DND-41 (cell line): ENCODE measurements at places on chromosomes 13 and 19.

DNA sequence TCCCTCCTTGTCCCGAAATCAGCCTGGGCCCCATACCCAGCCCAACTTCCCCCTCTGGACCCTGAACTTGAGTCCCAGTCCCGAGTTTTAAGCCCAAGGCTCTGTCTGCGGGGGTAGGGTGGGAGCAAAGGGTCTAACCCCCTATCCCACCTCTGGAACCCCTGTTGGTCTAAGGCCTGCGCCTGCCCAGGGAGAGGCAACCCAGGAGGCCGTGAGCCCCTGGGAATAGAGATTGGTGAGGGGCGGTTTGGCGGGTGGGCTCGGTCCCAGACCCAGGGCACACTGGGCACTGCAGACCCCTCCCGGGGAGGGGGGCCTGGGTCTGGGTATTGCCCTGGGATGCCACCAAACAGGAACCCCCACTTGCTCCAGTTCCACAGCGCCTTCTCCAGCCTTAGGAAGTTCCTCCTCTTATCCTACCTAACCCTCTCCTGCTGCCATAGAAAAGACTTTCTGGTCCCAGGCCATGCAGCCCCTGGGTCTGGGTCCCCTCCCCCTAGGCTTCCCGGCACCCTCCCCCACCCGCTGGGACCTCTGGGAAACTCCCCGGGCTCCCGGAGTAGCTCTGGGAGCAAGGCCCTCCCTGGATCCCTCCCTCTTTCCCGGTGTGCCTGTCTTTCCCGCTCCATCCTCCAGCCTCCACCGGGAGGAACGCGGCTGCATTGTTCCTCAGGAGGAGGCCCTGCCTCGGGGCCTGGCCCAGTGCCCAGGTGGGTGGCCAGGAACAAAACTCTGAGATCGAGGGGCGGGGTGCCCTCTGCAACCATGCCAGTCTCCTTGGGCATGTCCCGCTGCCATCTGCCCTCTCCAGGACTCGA is 33.6 kb upstream of the NANOS3 start:
- DNase-seq = no peak
- peaks cover 23% of the 10 kb centered on the region for H3K27me3 ChIP-seq
- H3K36me3 ChIP-seq = no peaks in the 10 kb centered on the region
- H3K4me1 ChIP-seq = peaks cover 37% of the 10 kb centered on the region
- H3K4me3 ChIP-seq = no peak overlapping the region

GRCh38 chr13:73300718-73301425 is 242.1 kb downstream of the KLF5 start:
- no peak overlapping the region for H3K27ac ChIP-seq
- DNase-seq = no peak
- H3K4me1 ChIP-seq = no peaks in the 10 kb centered on the region

GRCh38 chr19:14979476-14980255 is at the start of gene SLC1A6:
Gene SLC1A6 (minus strand): TSS chr19:14979864. CDS start chr19:14972910, 6,954 bp downstream.
- H3K36me3 ChIP-seq = no peaks in the 10 kb centered on the region
- H3K4me1 ChIP-seq = no peaks in the 10 kb centered on the region
- DNase-seq = no peak
- peaks cover 9% of the 10 kb centered on the region for H3K27me3 ChIP-seq
- H3K4me3 ChIP-seq = no peak within 1 kb of the TSS

DNA sequence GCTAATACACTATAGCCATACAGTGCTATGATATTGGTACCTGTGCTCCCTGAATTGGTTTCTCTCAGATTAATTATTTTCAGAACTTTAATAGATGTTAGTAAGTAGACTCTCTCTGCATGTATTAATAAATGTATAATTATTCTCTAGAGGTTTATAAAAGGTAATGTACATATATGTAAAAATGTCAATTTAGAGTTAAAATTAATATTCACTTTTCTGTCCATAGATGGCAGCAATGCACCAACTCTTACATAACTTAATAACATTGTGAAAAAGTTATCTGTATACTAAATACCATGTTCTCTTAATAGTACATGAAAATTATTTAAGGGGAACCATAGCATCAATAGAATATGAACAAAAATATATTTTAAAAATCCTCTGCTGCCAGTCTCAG is 515.0 kb upstream of the KLHL1 start:
- DNase-seq = no peak
- no peak overlapping the region for H3K27ac ChIP-seq
- H3K4me1 ChIP-seq = no peaks in the 10 kb centered on the region
- no peak overlapping the region for H3K4me3 ChIP-seq

GRCh38 chr19:55674459-55674840 is 576 bp upstream of the EPN1 start:
- peaks cover 64% of the 10 kb centered on the region for H3K4me1 ChIP-seq
- H3K4me3 ChIP-seq = peak overlapping the region; percentile 14; the same call in 1 of the 2 replicates
- no peak for DNase-seq
- peaks cover 69% of the 10 kb centered on the region for H3K36me3 ChIP-seq
- no peaks in the 10 kb centered on the region for H3K27me3 ChIP-seq

GRCh38 chr13:97339988-97340749 is 93.8 kb upstream of the RAP2A start:
- DNase-seq = no peak
- H3K27ac ChIP-seq = no peak overlapping the region
- no peaks in the 10 kb centered on the region for H3K36me3 ChIP-seq
- no peaks in the 10 kb centered on the region for H3K4me1 ChIP-seq
- H3K27me3 ChIP-seq = no peaks in the 10 kb centered on the region

GRCh38 chr19:4140237-4140711 is 13.2 kb upstream of the CREB3L3 start:
- DNase-seq = peak; percentile 36
- H3K4me1 ChIP-seq = peaks cover 12% of the 10 kb centered on the region
- H3K4me3 ChIP-seq = no peak overlapping the region
- H3K36me3 ChIP-seq = no peaks in the 10 kb centered on the region
- H3K27ac ChIP-seq = no peak overlapping the region
- no peaks in the 10 kb centered on the region for H3K27me3 ChIP-seq

DNA sequence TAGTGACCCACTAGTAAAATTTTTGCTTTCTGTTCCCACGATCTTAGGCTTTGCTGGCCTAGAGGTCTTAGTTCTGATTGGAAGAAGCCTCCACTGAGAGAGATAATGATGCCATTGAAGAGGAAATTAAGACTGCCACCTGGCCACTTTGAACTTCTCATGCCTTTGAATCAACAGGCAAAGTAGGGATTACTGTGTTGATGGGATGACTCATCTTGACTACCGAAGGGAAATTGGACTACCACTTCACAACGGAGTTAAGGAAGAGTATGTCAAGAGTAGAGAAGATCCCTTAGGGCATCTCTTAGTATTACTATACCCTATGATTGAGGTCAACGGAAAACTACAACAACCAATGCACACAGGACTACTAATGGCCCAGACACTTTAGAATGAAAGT is 12.7 kb upstream of the FREM2 start:
- no peak overlapping the region for H3K27ac ChIP-seq
- no peak overlapping the region for H3K4me3 ChIP-seq
- no peaks in the 10 kb centered on the region for H3K36me3 ChIP-seq
- H3K4me1 ChIP-seq = no peaks in the 10 kb centered on the region
- no peak for DNase-seq

DNA sequence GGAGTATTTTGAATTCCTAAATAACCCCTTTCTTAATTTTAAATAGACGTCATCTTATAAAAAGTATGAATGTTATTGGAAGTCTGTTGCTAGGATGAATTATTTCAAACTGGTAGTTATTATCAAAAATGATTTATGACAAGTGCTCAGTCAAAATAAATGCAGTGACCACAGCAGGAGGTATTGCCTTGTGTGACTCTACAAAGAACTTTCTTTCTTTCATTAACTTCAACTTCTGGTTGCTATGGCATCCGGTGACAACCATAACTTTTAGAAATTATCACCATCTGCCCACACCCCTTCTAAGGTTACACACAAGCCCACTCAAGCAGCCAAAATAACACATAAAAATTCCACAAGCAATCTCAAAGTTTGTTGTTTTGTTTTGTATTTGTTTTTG is 189.9 kb downstream of the DACH1 start:
- no peaks in the 10 kb centered on the region for H3K27me3 ChIP-seq
- H3K36me3 ChIP-seq = no peaks in the 10 kb centered on the region
- H3K4me1 ChIP-seq = no peaks in the 10 kb centered on the region
- no peak overlapping the region for H3K4me3 ChIP-seq
- no peak overlapping the region for H3K27ac ChIP-seq

- no peaks in the 10 kb centered on the region for H3K4me1 ChIP-seq
- no peak overlapping the region for H3K4me3 ChIP-seq
- H3K27ac ChIP-seq = no peak overlapping the region
- DNase-seq = no peak
- H3K27me3 ChIP-seq = no peaks in the 10 kb centered on the region
Measured at GRCh38 chr13:48449656-48450055, 36.7 kb upstream of the LPAR6 start.

- H3K27me3 ChIP-seq = no peaks in the 10 kb centered on the region
- no peaks in the 10 kb centered on the region for H3K4me1 ChIP-seq
- H3K4me3 ChIP-seq = no peak overlapping the region
- no peak overlapping the region for H3K27ac ChIP-seq
- peaks cover 33% of the 10 kb centered on the region for H3K36me3 ChIP-seq
Measured at GRCh38 chr13:29489650-29490560, 105.6 kb downstream of the SLC7A1 start.

DNA sequence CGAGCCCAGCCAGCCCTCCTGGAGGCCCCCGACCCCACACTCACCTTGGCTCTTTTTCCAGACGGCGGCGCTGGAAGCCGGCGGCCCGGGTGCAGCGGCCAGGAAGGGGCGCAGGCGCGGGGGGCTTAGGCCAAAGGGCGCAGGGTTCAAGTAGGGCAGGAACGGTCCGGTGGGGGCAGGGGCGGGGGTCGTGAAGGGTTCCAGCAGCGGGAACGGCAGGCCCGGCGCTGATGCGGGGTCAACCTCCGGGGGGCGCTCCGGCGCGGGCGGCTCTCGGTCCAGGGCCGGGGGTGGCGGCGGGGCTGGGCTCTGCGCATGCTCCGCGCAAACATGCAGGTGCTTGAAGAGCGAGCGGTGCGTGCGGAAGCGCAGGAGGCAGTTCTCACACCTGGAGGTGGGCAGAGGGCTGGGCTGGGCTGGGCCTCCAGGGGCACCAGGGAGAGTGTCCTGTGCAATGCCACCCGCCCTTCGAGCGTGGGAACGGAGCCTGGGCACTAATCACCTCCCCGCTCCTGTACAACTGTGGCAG is 2.3 kb downstream of the ZNF414 start:
- H3K27me3 ChIP-seq = no peaks in the 10 kb centered on the region
- H3K4me3 ChIP-seq = no peak overlapping the region
- DNase-seq = no peak
- no peak overlapping the region for H3K27ac ChIP-seq
- H3K36me3 ChIP-seq = peaks cover 13% of the 10 kb centered on the region; the same call in 1 of the 2 replicates

DNA sequence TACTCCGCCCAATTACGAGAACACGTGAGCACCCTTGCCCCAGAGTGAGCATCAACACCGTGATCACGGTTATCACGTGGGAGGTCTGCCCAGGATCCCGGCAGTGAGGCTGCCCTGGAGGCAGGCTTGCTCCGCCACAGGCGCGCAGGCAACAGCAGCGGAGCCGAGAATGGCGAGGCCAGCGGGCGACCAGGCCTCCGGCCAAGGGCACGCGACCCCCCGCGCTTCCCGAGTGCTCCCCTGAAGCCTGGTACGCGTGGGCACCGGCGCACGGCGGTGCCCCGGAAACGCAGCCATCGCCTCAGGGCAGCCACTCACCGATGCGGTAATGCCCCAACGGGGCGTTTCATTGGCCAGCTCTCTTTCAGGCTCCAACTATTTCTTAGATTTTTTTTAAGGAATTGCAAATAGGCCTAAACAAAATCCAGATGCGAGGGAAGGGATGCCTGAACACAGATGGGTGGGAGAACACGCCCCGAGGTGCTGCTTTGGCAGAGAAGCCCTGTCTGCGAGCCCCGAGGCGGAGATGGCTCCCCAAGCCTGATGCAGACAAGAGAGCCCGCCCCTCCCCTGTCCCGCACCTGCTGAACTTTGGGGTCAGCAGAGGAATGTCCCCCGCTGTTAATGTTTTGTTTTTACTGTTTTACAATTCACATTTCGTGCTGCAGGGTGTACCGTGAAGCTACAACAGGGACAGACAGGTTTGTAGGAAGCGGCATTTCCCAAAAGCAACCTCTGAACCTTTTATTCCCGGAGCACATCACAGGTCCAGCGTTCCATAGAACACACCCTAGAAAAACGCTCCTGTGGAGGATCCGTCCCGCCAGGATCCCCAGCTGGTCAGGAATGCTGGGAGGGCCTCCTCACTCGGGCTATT is 132.7 kb downstream of the ZDHHC20 start:
- H3K36me3 ChIP-seq = peaks cover 49% of the 10 kb centered on the region
- H3K27ac ChIP-seq = no peak overlapping the region
- DNase-seq = no peak
- no peaks in the 10 kb centered on the region for H3K27me3 ChIP-seq

GRCh38 chr19:16372065-16372915 is 47.7 kb downstream of the KLF2 start:
- no peaks in the 10 kb centered on the region for H3K27me3 ChIP-seq
- peaks cover 85% of the 10 kb centered on the region for H3K4me1 ChIP-seq
- H3K27ac ChIP-seq = peak overlapping the region; percentile 72
- peaks cover 43% of the 10 kb centered on the region for H3K36me3 ChIP-seq
- DNase-seq = no peak
- H3K4me3 ChIP-seq = no peak overlapping the region

- DNase-seq = no peak
- peak overlapping the region; percentile 44; the same call in 1 of the 2 replicates for H3K27ac ChIP-seq
- H3K36me3 ChIP-seq = peaks cover 90% of the 10 kb centered on the region
- peaks cover 32% of the 10 kb centered on the region for H3K4me1 ChIP-seq
- no peaks in the 10 kb centered on the region for H3K27me3 ChIP-seq
Measured at GRCh38 chr13:111213964-111214726, 99.0 kb downstream of the ARHGEF7 start.

DNA sequence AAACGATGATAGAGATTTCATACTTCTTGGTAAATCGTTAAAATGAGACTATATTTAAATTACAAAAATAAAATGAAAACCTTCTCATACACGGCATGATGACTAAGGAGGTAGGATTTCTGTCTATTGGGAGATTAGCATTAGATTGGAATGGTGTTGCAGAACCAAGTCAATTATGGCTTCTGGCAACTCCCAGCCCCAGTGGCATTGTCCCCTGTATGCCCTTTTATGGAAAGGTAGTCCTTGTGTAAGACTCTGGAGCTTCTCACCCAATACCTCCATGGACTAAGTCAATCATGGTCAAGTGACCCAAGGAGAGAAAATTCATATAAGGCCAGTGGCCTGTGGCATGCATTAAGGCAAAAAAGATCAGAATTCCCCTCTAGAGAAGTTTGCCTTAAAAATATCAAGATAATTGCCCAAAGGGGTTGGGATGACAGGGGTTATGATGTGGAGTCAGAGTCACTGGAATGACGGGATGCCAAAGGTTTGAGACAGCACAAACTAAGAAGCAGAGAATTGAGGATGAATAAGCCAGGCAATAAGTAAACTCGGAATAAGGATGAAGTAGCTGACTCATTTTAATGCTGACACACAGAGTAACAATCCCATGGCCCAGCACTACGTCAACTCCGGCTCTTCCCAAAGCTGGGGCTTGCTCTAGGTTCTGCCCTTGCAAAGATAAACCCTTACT is 57.8 kb upstream of the POSTN start:
- no peak for DNase-seq
- no peak overlapping the region for H3K27ac ChIP-seq
- H3K4me1 ChIP-seq = no peaks in the 10 kb centered on the region
- no peaks in the 10 kb centered on the region for H3K27me3 ChIP-seq

GRCh38 chr19:47595944-47596343 is 13.0 kb upstream of the BICRA start:
- H3K27ac ChIP-seq = no peak overlapping the region
- H3K4me3 ChIP-seq = no peak overlapping the region
- peaks cover 12% of the 10 kb centered on the region for H3K4me1 ChIP-seq
- no peaks in the 10 kb centered on the region for H3K27me3 ChIP-seq

- peaks cover 52% of the 10 kb centered on the region for H3K36me3 ChIP-seq
- peak overlapping the region; percentile 49; the same call in 1 of the 2 replicates for H3K27ac ChIP-seq
- H3K4me1 ChIP-seq = peaks cover 50% of the 10 kb centered on the region
- peak overlapping the region; percentile 28; the same call in 1 of the 2 replicates for H3K4me3 ChIP-seq
Measured at GRCh38 chr13:111156421-111156820, 41.3 kb downstream of the ARHGEF7 start.
